ENCODE measurements at places on chromosomes 1 and 21.

- DNase-seq: no peak
These were observed 496 bp downstream of the PRR9 start for GRCh38 chr1:153217744-153218416.

GRCh38 chr1:197677752-197678295 is 97.5 kb downstream of the DENND1B start:
- no peak for DNase-seq

- DNase-seq: no peak
These were observed 19.8 kb upstream of the PTP4A2 start for GRCh38 chr1:31957701-31958674.

GRCh38 chr21:42515708-42516502 is 2.3 kb downstream of the SLC37A1 start:
- no peak for DNase-seq

DNA sequence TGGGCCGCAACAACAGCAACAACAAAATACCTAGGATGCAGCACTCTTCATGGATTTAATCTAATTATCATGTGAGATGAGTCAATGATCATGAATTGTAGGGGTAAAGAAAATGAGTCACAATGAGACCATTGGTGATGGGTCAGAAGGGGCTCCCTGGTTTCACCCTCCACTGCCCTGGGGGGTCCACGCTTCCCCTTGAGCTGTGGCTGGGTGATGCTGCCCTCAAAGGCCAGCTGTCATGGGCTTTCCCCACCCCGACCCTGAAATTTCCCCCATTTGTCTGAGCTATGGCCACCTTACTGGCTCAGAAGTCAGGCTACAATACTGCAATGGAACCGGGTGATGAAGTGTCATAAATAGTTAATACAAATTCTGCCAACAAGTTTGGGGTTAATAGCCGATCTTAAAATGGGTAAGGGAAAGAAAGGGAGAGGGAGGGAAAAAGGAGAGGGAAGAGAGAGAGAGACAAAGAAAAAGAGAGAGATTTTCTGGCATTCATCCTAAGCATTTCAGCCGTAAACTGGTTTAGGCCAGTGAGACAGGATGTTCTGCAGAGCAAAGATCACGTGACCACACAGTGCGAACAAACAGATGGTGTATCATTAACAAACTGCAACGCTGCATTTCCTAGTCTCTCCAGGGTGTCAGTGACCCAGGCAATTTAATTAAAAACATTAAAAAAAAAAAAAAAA is 143.4 kb upstream of the ERRFI1 start:
- peak; percentile 80 for DNase-seq

GRCh38 chr1:35475856-35476674 is 81.1 kb downstream of the KIAA0319L start:
- no peak for DNase-seq

- DNase-seq: no peak
These were observed 39.3 kb upstream of the RBBP5 start for GRCh38 chr1:205161076-205161475.

DNA sequence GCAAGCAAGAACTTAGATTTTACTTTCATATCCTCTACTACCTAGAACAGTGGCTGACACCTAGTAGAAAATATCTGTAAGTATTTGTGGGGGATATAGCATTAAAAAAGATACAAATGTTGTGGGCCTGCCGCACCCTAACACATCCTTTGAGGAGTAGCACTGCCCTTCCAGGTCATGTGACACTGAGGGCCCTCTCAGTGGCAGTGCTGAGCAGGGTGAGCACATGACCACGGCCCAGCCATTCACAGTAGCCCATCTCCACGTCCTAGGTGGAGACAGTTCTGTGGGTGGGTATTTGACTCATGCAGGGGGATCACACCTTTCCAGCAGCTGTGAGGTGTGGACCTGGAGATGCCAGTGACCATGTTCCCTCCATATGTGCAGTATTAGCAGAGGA is 108.9 kb downstream of the OMA1 start:
- no peak for DNase-seq

DNA sequence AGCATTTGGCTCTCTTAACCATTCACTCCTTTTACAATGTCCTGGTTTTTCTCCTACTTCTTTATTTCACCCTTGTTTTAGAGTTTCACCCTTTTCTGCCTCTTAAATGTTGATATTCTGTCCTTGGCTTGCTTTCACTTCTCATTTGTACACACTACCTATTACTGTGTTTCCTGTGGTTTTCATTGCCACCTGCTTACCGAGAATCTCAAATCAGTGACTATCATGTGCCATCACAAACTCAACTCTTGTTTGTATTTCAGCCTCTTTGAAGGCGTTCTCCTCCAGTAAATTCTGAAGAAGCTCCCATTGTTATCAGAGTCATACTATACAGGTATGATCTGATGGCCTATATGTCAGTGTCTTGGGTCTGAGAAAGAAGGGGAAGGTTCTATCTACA is 65.7 kb downstream of the NPHS2 start:
- no peak for DNase-seq

DNA sequence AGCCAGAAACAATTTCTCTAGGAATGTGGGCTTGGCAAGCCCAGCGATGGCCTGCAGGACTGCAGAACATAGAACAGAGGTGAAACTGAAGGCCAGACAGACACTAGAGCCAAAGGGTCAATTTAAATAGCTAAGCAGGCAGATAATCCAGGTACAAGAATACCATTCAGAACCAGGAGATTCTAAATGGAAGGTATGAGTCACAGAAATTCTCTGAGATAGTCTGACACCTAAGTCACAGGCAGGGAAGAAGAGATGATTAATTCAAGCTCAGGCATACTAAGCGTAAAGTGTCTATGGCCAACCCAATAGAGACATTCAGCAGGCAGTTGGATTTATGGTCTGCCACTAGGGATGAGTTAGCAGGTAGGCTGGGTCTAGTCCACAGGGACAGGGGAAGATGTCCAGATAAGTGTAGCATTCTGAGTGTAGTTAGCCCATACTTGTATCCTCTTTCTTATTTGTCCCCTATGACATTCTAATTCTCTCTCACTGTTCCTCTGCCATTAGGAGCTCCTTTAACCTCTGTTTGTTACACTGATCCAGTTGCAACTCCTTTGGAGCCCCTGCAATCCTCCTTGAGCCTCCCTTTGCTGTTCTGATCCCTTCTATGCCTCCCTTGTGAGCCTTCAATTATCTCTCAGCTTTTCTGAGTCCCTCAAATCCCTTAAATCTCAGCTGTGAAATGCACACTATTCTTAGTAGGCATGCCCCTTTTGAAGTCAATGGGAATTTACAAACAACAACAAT is 383.8 kb downstream of the LMO4 start:
- no peak for DNase-seq

DNA sequence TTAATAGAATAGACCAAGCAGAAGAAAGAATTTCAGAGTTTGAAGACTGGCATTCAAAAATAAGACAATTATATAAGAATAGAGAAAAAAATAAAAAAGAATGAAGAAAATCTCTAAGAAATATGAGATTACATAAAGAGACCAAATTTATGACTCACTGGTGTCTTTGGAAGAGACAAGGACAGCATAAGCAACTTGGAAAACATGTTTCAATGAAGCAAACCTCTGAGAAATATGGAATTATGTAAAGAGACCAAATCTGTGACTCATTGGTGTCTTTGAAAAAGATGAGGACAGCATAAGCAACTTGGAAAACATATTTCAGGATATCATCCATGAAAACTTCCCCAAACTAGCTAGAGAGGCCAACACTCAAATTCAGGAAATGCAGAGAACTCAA is 60.4 kb upstream of the LYPLAL1 start:
- DNase-seq: no peak
